ENCODE measurements at places on chromosomes 6 and 20.

GRCh38 chr6:106889692-106890091 is 84.8 kb downstream of the CD24 start:
- DNase-seq = no peak

DNA sequence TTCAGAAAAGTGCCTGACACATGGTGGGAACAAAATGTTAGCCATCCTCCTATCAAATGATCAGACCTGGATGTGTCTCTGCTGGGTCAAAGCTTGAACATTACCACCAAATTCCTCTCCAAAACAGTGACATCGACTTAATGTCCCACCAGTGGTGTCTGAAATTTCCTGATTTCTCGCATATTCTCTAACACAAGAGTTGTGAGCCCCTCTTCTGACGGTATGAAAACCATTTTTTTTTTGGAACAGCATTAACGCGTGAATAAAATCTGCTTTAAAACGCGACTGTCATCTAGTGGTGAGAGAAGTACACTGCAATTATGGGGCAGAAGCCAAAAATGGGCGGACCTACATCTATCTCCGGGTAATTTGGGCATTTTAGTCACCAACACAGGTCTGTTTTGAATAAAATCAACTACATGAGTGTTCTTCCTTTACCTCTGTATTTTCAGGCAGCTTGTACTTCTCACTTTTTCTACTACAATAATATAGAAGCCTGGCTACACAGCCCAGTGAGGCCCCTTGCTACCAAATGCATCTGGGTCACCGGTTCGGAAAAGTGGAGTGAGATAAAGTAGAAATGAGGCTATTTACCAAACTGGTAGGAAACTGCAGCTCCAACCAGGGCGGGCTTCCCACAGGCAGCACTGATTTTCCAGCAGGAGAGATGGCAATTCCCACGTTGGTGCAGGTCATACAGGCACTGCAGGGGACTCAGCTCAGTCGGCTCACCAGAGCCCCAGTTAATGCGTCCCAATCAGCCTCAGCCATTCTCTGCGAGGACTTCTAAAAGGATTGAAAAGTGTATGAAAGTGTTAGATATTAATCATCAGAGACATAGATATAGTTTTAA is 27.4 kb downstream of the MGME1 start:
- peak; percentile 89 for DNase-seq

GRCh38 chr6:113361014-113361645 is 496.0 kb upstream of the MARCKS start:
- no peak for DNase-seq

DNA sequence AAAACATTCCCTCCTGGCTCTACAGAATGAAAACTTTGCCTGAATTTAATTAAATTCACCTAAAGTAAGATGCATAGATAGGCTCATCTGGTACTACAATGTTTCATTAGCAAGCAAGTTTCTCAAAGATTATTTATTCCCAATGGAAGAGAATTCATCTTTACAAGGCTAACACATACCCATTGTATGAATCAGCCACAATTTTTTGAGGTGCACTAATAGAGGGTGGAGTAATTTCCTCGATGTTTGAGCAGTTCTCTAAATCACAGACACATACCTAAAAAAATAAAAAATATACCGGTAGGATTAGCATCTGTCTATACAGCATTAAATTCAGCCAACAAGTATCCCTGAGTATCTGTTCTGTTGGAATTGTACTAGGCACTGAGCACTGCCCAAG is 32.7 kb downstream of the ROS1 start:
- no peak for DNase-seq

DNA sequence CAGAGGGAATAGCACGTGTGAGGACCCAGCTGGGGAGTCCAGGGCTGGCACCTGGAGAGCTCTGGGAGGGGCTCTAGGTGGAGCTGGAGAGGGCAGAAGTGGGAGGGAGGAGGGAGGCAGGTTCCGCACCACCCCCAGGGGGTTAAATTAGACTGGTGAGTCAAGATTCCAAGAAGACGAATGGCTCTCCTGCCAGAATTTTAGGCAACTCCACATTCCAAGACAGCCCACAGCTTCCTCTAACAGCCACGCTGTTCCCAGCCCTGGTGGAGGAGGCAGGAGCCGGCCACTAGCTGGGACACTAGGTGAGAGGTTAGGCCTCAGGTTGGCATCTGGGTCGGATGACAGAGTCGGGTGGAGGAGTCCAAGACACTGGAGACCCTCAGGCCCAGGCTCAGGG is 60.2 kb downstream of the TFAP2C start:
- DNase-seq = peak; percentile 29

DNA sequence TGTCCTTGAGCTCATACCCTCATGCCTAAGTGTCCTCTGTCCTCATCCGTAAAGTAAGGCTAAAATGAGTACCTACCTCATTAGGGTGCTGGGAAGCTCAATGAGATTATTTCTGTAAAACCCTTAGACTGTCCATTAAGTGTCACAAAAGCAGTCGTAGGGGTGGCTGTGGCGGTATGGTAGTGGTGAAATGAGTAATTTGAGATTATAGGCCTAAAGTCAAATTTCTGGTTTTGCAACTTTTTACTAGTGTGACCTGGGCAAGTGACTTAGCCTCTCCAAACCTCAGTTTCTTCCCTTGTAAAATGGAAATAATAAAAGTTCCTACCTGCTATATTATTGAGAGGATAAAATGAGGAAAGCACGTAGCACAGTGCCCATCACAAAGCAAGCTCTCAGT is 148.2 kb upstream of the AKAP12 start:
- no peak for DNase-seq

GRCh38 chr6:54473328-54473727 is 165.1 kb downstream of the TINAG start:
- DNase-seq = no peak

DNA sequence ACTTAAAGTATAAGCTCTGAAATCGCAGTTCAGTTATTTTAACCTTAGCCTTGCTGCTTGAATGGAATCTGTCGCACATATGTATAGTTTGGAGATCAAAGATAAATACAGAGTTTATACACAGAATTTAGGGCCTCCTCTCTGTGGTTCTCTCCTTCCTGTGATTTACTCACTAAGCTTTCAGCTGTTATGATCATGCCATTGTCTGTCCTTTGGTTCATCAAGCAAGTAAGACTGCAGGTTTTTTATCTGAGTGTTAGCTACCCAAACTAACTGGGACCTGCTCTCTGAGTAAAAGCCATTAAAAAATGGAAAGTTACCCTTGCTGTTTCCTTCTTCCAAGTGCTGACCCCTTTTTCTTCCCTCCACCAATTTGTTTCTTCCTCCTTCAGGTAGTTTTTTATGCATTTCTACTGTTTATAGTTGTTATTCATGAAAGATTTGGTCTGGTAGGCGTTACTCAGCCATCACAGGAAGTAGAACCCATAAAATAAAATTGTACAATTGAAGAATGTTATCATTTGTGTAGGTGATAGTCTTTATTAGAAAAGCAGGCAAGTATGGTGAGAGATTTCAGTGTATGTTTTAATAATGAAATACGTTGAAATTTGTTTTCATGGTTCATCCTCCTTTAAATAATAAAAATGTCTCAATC is 33.7 kb upstream of the SUMO4 start:
- no peak for DNase-seq

DNA sequence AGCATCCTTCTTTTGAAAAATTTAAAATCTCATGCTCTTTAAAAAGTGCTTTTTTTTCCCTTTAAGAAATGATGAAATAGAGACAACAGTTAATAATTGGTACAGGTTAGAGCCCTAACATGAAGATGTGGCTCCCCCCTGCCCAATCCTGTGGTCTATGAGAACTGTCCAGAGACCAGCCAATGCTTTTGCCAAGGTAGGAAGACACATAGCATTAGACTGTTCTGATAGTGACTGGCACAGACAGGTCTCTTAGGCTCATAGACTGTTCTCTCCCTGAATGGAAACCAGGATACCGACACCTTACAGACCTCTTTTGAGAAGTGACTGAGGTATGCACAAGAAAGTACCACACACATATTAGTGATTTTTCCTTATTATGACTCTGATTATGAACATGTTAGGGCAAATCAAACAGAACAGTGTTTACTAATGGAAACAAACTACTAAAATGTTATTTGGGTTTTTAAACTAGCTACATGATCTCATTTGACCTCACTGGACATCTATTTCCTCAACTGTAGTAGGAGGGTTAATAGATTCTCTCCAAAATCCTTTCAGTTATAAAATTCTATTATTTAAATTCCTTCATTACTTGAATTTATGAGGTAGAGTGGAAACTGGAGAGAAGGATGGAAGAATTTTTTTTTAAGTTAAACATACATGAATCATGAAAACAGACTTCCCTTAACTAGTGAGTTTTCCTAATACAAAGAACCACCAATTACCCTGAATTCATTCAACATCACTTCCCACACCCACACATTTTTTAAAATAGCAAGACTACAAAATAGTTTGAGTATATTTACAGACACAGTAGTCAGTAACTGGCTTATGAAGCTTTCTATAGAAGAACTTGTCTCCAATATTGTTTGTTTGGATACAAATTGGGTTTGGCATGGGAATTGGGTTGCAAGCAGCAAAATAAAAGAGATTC is 120.4 kb downstream of the OGFRL1 start:
- no peak for DNase-seq

DNA sequence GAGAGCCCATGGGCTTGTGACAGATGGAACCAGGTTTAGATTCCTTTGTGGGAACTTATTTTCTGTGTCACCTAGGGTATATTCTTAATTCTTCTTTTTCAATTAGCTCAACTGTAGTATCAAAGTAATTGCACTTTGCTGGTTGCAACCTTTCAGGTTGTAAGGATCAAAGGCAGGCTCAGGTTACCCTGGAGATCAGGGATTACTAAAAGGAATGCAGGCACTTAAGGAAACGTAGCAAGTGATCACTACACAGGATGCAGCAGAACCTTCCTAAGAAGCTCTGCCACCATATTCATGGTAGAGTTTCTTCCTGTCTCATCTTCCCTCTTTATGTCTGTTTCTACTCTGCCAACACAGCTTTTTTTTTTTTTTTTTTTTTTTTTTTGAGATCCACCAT is 133.2 kb upstream of the JAG1 start:
- no peak for DNase-seq

DNA sequence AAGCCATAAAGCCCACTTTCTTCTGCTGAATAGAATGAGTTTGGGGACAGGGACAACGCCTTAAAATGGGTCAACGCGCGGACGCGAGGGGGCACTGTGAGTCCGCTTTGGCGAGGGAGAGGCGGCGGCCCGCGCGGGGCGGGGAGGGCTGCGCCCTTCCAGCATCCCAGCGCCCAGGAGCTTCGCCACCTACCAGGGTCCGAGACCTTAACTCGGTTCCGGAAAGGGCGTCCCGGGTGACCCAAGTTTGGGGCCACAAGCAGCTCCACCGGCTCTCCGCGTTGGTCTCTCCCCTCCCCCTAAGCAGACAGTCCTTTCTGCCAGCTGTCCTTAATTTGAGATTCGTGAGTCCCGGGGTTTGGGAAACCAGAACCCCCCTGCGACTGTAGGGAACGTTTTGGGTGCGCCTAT is 1.8 kb upstream of the SAMD5 start:
- peak; percentile 69 for DNase-seq

DNA sequence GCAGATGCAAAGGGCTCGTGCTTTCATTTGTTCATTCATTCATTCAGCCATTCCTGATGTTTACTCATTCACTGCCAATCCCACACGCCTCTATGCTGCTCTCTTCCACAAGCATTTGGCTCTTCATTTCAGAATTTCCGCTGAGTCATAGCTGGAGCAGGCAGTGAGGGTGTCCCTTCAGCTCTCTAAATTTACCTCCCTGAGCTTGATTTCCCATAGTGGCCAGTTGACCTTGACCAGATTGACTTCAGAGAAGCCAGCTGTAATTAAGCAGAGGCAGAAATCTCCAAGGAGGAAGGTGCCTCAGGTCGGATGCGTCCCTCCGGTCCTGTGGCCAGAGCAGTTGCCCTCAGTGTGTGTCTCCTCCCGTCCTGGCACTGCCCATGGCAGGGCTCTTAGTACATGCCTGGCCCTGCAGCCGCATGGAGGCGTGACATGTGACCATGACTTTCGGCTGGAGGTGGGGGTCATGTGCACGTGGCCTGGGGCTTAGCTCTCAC is 267.2 kb upstream of the ECI2 start:
- DNase-seq = no peak

GRCh38 chr6:26538572-26538902 is 371 bp downstream of the HMGN4 start:
- no peak for DNase-seq

DNA sequence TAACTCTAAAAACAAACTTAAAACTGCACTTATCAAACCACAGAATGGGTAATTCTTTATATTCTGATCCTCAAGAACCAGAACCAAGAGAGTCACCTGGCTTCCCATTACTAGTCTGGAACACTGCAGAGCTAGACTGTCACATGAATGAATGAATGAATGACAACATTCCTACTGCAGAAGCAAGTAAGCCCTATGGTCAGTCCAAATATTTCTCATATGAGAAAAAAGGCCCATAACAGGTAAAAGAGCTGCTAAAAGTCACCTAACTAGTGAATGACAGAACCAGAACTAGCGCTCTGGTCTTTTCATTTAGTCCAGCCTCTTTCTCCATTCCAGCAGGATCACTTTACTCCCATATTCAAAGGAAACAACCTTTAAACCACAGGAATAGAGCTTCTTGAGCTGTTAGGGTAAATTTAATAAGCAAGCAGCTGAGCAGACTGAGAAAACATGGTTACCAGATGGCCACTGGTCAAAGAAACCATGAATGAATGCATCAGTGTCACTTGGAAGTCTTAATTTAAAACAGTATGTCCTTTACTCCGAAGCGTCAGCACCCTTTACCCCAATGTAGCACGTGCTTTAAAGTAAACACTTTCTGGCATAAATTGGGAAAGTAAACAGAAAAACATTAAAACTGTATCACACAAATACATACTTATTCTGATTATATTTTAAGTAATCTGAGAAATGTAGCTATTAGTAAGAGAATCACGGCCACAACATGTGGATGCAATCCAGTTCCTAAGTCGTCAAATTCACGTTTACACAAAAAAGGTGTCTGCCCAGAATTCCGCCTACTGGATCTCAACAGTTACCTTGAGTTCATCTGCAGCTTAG is 1.4 kb downstream of the PREP start:
- DNase-seq = no peak

DNA sequence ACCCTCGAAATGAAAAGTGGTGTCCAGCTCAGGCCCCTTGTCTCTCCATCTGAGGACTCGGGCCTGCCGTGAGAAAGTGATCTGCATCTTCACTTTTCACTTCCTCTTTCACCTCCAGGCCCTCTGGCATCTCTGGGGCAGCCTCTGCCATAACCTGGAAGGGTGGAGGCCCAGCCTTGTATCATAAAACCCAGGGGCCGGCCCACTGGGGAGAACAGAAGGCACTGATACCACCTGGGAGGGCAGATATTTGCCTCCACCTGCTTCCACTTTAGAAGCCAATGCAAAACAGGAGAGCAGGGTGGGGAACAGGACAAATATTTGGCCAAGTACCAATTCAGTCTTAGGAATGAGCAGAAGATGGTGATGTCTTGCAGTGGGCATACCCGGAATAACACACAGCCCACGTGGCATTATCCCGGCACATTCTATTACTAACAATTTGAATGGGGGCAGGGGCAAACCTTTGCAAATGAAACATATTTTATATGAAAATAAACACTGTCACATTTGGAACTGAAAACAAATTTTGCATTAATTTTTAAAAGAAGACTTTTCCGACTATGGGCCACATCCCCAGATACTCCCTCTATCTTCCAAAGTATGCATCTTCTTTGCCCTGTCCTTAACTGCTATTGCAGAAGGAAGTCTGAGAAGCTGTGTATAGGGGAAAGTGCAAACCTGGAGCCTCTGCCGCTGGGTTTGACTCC is 69.2 kb upstream of the TBC1D7 start:
- peak; percentile 98 for DNase-seq
